Keratinocyte (primary cell): ENCODE measurements at places on chromosomes 1 and 21.

- H3K4me1 ChIP-seq: no peaks in the 10 kb centered on the region
- DNase-seq: no peak
- no peak overlapping the region for H3K27ac ChIP-seq
- no peak overlapping the region for H3K4me3 ChIP-seq
- no peaks in the 10 kb centered on the region for H3K36me3 ChIP-seq
Observed at GRCh38 chr1:229864686-229865230, 202.3 kb upstream of the GALNT2 start.

- no peak for DNase-seq
- H3K27me3 ChIP-seq: no peaks in the 10 kb centered on the region
- H3K4me3 ChIP-seq: no peak overlapping the region
Observed at GRCh38 chr1:60103186-60103585, 29.6 kb upstream of the C1orf87 start.

DNA sequence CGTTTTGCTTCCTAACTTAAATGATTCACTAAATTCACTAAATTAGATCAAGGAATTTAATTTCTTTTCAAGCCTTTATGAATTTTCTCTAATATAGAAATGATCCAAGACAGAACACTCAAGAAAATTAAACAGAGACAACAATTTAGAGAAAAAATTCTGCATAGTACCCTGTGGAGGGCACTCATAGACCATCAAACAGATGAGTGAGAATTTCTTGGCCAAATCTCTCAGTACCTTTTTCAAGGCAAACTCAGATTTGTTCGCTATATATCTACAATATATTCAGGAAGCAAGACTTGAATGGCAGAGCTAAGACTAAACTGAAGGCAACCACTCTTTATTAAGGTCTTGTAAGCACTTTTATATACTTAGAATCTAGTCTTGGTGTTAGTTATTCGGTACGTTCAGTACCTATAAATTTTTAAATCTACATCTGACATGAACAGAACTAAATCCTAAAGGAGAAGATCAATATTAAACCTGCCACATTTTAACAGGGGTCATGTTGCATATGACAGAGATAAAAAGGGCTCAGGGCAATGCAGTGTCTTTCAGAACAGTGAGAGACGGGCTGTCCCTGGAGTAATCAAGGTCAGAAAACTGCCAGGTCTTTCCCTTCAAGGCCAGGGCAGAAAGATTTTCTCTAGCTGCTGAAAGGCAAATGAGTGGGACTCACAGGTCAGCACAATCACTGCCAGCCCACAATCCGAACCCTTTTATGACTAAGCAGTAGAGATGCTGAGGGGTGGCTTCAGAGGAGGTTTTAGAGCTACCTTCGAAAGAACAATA is 118.8 kb upstream of the TMPRSS15 start:
- no peak for DNase-seq
- H3K4me3 ChIP-seq: no peak overlapping the region
- H3K27me3 ChIP-seq: no peaks in the 10 kb centered on the region
- H3K4me1 ChIP-seq: no peaks in the 10 kb centered on the region
- H3K27ac ChIP-seq: no peak overlapping the region
- no peaks in the 10 kb centered on the region for H3K36me3 ChIP-seq

- DNase-seq: no peak
- no peaks in the 10 kb centered on the region for H3K4me1 ChIP-seq
- no peaks in the 10 kb centered on the region for H3K27me3 ChIP-seq
- H3K4me3 ChIP-seq: no peak overlapping the region
- H3K27ac ChIP-seq: no peak overlapping the region
- H3K36me3 ChIP-seq: no peaks in the 10 kb centered on the region
Observed at GRCh38 chr1:34844252-34844634, 15.3 kb downstream of the SMIM12 start.

- no peaks in the 10 kb centered on the region for H3K27me3 ChIP-seq
- H3K36me3 ChIP-seq: peaks cover 9% of the 10 kb centered on the region
- H3K4me3 ChIP-seq: no peak overlapping the region
- no peak overlapping the region for H3K27ac ChIP-seq
Observed at GRCh38 chr1:27760426-27760825, 12.6 kb upstream of the STX12 start.

GRCh38 chr1:109292364-109292763 is 9.4 kb upstream of the PSRC1 start:
- no peaks in the 10 kb centered on the region for H3K36me3 ChIP-seq
- no peaks in the 10 kb centered on the region for H3K27me3 ChIP-seq
- no peak overlapping the region for H3K4me3 ChIP-seq
- DNase-seq: no peak
- H3K27ac ChIP-seq: no peak overlapping the region

DNA sequence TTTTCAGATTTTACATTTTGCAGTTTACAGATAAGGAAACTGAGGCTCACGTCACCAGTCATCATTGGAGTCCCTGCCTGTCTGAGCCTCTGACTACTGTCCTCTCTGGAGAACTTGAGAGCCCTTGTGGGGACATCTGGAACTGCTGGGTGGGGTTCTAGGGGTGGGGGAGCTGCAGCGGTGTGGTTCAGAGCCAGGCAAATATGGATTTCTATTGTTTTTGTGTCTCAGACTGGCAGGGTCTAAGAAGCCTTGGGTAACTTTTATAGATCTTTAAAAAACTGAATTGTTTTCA is 46.9 kb downstream of the IER5 start:
- peak overlapping the region; percentile 25 for H3K4me3 ChIP-seq
- H3K4me1 ChIP-seq: peaks cover 40% of the 10 kb centered on the region

- H3K4me1 ChIP-seq: no peaks in the 10 kb centered on the region
- no peaks in the 10 kb centered on the region for H3K36me3 ChIP-seq
- H3K27ac ChIP-seq: no peak overlapping the region
- H3K4me3 ChIP-seq: no peak overlapping the region
Observed at GRCh38 chr1:243957141-243957540, 93.9 kb upstream of the ZBTB18 start.

DNA sequence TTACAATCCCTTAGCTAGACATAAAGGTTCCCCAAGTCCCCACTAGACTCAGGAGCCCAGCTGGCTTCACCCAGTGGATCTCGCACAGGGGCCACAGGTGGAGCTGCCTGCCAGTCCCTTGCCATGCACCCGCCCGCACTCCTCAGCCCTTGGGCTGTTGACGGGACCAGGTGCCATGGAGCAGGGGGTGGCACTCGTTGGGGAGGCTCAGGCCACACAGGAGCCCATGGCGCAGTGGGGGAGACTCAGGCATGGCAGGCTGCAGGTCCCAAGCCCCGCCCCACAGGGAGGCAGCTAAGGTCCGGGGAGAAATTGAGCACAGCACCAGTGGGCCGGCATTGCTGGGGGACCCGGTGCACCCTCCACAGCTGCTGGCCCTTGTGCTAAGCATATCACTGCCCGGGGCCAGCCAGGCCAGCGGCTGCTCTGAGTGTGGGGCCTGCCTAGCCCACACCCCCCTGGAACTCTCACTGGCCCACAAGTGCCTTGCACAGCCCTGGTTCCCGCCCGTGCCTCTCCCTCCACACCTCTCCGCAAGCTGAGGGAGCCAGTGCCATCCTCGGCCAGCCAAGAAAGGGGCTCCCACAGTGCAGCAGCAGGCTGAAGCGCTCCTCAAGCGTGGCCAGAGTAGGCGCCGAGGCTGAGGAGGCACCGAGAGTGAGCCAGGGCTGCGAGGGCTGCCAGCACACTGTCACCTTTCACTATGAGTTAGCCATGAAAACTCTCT is 117.8 kb downstream of the LIPI start:
- no peak overlapping the region for H3K27ac ChIP-seq
- H3K4me1 ChIP-seq: no peaks in the 10 kb centered on the region
- H3K36me3 ChIP-seq: no peaks in the 10 kb centered on the region
- no peak overlapping the region for H3K4me3 ChIP-seq

- no peaks in the 10 kb centered on the region for H3K36me3 ChIP-seq
- no peak overlapping the region for H3K27ac ChIP-seq
- no peak for DNase-seq
- no peaks in the 10 kb centered on the region for H3K27me3 ChIP-seq
Observed at GRCh38 chr1:152932170-152932811, 14.7 kb upstream of the SPRR5 start.

DNA sequence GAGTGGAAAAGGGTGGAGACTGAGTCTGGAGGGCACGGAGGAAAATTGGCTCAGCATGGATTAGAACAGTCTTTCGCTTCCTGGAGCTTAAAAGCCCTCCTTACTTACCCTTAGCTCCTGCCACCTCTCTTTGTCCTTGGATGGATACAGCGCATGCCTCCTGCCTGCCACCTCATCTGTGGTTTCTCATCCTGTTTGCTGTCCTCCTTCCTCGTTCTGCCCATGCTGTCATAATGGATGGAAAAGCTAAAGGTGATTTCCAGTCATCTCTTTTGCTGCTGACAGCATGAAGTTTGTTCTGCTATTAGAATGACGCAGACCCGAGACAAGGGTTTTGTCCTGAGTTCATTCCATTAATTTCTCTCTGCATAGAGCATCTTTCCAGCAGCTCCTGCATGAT is 425.9 kb downstream of the KIF26B start:
- H3K4me1 ChIP-seq: no peaks in the 10 kb centered on the region
- DNase-seq: no peak
- no peak overlapping the region for H3K27ac ChIP-seq

DNA sequence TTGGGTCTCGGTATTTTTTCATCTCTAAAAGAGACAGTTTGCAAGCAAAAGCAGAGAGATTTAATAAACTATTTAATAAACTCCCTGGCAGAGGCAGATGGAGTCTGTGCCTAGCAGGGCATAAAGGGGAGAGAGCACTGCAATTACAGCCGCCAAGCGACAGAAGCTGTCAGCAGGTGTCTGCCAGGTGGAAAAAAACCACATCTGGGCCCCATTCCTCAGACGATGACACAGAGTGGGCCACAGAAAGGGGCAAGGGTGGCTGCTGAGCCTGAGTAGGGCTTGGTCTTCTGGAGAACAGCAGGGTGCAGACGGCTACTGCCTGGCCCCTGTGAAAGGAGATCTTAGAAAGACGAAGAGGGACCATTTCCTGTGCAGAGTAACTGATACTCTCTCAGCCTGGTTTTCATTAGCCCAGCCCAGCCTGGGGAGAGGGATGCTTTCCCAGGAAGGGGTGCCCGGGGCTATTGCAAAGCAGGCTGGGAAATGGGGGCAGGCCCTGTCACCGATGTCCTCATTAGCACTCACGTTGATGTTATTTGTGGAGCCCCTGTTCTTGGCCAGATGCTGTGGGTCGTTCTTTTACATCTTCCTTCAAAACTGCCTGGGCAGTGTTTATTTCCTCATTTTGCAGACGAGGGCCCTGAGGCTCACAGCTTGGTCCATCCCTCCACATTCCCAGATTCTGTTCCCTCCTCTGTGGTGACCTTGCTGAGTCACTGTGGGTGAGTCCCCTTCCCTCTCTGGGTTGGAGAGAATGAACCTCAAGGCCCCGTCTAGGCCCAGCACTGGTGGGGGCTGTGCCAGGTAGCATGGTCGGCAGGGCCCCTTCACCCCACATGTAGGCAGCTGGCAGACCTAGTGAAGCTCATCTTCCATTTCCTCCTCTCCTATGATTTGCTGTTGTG is 472.7 kb downstream of the PTPRU start:
- peak overlapping the region; percentile 85 for H3K27ac ChIP-seq
- H3K4me1 ChIP-seq: peaks cover 50% of the 10 kb centered on the region
- peak; percentile 55 for DNase-seq
- no peaks in the 10 kb centered on the region for H3K36me3 ChIP-seq

DNA sequence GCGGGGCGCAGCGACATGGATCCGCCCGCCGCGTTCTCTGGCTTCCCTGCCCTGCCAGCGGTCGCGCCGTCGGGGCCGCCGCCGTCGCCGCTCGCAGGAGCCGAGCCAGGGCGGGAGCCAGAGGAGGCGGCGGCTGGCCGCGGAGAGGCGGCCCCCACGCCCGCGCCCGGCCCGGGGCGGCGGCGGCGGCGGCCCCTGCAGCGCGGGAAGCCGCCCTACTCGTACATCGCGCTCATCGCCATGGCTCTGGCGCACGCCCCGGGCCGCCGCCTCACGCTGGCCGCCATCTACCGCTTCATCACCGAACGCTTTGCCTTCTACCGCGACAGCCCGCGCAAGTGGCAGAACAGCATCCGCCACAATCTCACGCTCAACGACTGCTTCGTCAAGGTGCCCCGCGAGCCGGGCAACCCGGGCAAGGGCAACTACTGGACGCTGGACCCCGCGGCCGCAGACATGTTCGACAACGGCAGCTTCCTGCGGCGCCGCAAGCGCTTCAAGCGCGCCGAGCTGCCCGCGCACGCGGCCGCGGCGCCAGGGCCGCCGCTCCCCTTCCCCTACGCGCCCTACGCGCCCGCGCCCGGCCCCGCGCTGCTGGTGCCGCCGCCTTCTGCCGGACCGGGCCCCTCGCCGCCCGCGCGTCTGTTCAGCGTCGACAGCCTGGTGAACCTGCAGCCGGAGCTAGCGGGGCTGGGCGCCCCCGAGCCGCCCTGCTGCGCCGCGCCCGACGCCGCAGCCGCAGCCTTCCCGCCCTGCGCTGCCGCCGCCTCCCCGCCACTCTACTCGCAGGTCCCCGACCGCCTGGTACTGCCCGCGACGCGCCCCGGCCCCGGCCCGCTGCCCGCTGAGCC is 459 bp downstream of the FOXE3 start:
- peaks cover 51% of the 10 kb centered on the region for H3K27me3 ChIP-seq
- DNase-seq: no peak
- no peak overlapping the region for H3K27ac ChIP-seq
- peak overlapping the region; percentile 15 for H3K4me3 ChIP-seq
- H3K4me1 ChIP-seq: no peaks in the 10 kb centered on the region
- no peaks in the 10 kb centered on the region for H3K36me3 ChIP-seq

- H3K27ac ChIP-seq: no peak overlapping the region
- peaks cover 35% of the 10 kb centered on the region for H3K4me1 ChIP-seq
- no peak overlapping the region for H3K4me3 ChIP-seq
Observed at GRCh38 chr1:39890273-39890672, 7.0 kb upstream of the TRIT1 start.

- H3K36me3 ChIP-seq: no peaks in the 10 kb centered on the region
- no peaks in the 10 kb centered on the region for H3K4me1 ChIP-seq
- DNase-seq: no peak
- no peak overlapping the region for H3K27ac ChIP-seq
Observed at GRCh38 chr1:198370996-198371395, 169.5 kb downstream of the ATP6V1G3 start.

GRCh38 chr21:22900490-22900889 is 1902.3 kb downstream of the NCAM2 start:
- H3K27me3 ChIP-seq: no peaks in the 10 kb centered on the region
- H3K4me1 ChIP-seq: no peaks in the 10 kb centered on the region
- H3K4me3 ChIP-seq: no peak overlapping the region
- no peak for DNase-seq
- H3K36me3 ChIP-seq: no peaks in the 10 kb centered on the region
- H3K27ac ChIP-seq: no peak overlapping the region

DNA sequence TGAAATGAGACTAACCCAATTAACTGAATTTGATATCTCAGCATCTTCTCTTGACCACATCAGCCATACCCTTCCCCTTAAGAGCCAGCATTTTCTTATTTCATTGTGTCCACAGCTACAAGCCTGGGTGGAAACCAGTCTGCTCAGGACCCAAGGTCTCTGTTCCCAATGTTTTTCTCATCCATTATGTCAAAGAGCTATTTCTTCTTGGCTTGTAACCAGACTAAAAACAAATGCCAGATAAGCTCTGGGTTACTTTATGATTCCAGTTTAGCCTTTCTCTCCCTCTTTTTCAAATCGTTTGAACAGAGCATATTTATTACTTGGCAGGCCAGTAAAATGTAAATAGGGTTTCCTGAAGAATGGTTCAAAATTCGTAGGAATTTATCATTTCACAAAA is 109.3 kb upstream of the SPATA6 start:
- H3K36me3 ChIP-seq: no peaks in the 10 kb centered on the region
- DNase-seq: no peak
- no peaks in the 10 kb centered on the region for H3K4me1 ChIP-seq
- no peaks in the 10 kb centered on the region for H3K27me3 ChIP-seq
- no peak overlapping the region for H3K4me3 ChIP-seq
